ENCODE measurements at places on chromosomes 13 and 19.

- DNase-seq, result no peak
These were observed 23.8 kb downstream of the ATP11A start for GRCh38 chr13:112713517-112714253.

- no peak for DNase-seq
These were observed 927 bp downstream of the LPAR6 start for GRCh38 chr13:48411841-48412531.

GRCh38 chr13:31385540-31385939 lies 185.8 kb downstream of the B3GLCT start:
- DNase-seq, result no peak

DNA sequence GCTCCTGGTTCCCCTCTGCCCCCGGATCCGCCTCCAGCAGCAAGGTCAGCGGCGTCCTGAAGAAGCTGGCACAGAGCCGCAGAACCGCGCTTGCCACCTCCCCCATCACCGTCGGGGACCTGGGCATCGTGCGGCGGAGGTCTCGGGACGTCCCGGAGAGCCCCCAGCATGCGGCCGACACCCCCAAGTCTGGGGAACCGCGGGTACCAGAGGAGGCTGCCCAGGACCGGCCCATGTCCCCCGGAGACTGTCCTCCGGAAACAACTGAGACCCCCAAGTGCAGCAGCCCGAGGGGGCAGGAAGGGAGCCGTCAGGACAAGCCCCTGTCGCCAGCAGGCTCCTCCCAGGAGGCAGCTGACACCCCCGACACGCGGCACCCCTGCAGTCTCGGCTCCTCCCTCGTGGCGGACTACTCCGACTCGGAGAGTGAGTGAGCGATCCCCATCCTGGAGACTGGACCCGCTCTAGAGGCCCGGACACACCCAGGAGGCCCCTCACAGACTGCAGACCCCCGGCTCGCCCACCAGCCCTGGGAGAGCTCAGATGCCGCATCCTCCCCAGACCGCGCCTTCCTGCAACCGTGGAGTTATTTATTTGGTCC lies 1.6 kb upstream of the MRI1 start:
- DNase-seq, result no peak

GRCh38 chr13:53068585-53069520 lies 40.2 kb downstream of the OLFM4 start:
- no peak for DNase-seq

DNA sequence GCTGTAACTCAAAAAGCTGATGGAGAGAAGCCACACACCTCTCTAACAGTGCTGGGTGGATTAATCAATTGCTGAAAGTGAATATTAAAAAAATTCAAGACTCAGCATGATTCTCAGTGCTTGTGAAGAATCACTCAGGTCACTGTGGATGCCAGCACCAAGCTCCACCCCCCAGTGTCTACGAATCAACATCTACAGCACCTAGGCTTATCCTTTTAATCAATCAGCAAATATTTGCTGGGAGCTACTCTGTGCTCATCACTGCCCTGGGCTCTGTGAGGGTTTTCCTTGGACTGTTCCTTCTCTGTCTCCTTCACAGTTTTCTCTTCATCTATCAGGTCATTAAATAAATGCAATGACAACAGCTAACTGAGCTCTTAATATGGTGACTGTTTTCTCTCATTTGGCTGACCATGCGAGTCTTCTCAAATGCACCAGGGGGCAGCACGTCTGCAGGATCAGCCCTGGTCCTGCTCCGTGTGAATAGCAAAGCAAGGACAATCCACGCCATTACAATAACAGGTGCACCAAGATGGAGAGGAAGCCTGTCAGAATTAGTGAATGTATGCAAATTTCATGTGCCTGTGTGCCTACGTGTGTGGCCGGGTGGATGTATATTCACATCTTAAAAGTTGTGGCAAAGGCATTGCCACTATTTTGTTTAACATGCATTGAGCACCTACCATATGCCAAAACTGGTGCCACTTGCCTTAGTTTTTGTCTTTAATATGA lies 14.6 kb upstream of the C13orf42 start:
- DNase-seq, result peak; percentile 31

DNA sequence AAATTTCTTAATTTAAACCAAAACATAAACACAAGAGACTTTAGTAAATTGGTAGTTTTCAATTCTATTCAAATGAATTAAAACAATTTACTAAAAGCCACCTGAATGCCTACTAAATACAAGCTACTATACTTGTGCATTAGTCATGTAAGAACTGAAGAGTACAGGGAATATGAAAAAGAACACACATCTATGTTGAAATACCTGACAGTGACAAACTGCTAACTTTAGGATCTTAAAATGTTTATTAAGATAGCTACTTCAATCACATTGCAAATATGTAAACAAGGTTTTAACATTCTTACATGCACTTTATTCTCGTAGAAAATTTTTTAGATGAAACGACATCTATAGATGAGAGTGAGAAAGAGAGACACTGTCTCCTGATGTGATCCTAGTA lies 4.1 kb downstream of the SPRYD7 start:
- no peak for DNase-seq

GRCh38 chr19:44620667-44621066 lies 7.3 kb downstream of the IGSF23 start:
- DNase-seq, result no peak

DNA sequence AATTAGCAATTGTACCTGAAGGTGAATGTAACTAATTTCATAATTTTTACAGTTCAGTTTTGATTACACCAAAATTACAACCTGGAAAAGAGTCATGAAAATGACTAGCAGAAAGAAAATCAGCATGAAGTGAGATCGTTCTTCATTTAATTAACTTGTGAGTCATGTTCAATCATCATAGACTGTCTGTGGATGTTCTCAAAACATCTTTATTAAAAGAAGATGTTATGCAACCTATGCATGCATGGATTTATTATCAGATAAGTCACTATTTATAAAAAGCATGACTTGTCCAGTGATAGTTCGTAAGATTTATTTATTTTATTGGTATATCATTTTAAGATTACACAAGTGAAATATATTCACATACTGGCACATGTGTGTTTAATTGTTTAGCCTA lies 245.9 kb downstream of the ITGBL1 start:
- DNase-seq, result no peak

DNA sequence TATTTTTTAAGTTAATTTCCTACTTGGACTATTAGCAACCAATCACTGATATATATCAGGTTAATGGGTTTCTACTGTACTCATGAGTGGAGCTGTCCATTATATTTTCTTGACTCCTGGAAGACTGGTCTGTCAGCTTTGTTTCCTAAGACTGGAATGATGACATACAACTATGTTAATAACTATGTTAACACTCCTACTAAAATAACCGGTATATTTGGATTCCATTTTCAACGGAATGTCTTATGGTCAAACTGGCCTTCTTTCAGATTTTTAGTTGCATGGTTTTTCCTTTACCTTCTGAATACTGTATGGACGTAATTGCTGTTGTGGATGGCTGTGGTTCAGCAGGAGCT lies 45.8 kb upstream of the GPI start:
- no peak for DNase-seq

GRCh38 chr13:85717921-85718320 lies 81.3 kb downstream of the SLITRK6 start:
- DNase-seq, result no peak

- DNase-seq, result no peak
These were observed 39.5 kb upstream of the RPL21 start for GRCh38 chr13:27211771-27212364.

DNA sequence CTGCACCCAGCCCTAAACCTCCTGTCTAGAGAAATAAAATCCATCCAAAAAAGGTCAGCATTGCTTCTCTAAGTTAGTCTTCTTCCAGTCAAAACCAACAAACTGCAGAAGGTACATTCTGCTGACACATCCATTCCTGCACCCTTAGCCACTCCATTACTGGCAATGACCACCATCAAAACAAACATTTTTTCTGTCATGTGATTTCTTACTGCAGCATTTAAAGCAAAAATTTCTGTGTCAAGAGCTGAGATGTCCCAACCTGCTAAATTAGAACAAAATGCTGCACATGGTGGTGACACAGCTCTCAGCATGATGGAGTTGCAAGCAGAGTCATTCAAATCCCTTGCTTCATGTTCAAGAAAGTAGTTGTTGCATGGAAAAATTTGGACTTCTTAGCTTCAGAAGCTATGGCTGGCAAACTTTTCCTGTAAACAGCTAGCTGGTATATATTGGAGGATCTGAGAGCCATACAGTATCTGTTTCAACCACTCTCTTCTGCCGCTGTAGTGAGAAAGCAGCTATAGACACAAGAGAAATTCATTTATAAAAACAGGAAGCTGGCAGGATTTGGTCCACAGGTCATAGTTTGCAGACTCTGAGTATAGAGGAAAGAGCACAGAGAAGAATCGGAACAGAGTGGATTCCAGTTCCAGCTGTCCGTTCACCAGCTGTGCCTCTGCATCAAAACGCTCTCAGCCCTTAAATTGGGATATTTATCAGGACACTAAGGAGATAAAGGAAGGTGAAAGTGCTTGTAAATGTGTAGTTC lies 17.4 kb downstream of the RUBCNL start:
- DNase-seq, result no peak

DNA sequence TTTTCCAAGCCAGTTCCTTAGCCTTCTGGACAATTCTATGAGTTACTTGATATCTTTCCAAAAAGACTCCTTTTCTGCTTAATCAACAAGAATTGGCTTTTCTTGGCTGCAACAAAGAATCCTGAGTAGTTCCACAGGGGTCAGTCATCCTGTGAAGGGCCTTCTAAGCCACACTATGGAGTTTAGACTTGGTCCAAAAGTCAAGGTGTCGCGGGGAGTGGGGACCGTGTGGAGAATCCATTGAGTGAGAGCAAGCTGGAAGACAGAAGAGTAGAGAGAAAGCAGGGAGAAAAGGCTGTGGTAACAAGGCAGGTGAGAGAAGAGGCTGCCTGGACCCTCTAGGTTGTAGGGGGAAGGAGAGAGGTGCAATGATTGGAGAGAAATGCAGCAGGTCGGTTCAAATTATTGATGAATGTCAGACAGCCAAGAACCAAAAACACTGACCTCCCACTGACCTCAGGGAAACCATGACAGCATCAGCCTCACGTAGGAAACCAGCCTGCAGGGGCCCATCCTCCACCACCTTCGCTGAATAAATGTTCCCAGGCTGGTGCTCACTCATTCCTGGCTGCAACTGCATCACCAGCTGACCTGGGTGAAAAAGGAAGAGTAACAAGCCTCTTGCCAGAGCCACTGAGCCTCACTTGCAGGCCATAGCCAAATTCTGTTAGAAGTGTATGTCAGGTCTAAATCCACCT lies 7.1 kb upstream of the IFT88 start:
- no peak for DNase-seq

DNA sequence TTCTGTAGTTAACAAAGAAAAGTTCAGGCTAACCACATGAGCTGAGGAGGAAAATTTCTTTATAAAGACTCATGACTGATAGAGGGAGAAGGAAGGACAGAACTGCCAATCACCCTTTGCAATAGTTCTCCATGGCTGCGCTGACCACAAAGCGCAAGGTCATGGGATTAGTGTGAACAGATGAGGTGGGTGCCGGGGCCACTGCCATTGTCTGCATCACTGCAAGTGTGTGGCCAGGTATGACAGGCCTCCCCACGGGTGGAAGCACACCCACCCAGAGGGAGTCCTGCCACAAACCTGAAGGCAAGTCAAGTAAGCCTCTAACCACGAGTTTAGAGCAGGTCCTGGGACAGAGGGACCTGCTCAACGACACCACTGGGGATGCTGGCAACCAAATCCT lies 128.1 kb downstream of the TUBA3C start:
- DNase-seq, result no peak

DNA sequence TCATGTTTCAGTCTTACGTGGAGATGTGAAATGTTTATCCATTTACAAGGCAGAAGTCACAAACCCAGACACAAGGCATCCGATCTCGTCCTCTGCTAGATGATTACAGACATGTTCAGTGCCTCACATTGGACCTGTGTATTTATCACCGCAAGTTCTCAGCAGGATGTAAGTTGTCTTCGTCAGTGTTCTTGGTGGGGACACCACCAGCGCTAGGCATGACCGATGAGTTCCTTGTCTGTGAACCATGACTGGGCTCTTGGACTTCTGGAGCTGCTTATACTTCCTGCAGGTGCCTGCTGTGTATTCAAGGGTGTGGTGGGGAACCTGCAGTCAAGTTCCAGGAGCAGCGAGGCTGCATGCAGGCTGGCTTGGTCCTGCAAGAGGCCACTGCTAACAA lies 105.4 kb downstream of the URI1 start:
- DNase-seq, result no peak

- DNase-seq, result no peak
These were observed 824.0 kb downstream of the PCDH9 start for GRCh38 chr13:66405908-66406802.

- no peak for DNase-seq
These were observed 1437.9 kb downstream of the EFNB2 start for GRCh38 chr13:105097521-105097920.

- DNase-seq, result no peak
These were observed 14.3 kb downstream of the MARK4 start for GRCh38 chr19:45265375-45265774.

DNA sequence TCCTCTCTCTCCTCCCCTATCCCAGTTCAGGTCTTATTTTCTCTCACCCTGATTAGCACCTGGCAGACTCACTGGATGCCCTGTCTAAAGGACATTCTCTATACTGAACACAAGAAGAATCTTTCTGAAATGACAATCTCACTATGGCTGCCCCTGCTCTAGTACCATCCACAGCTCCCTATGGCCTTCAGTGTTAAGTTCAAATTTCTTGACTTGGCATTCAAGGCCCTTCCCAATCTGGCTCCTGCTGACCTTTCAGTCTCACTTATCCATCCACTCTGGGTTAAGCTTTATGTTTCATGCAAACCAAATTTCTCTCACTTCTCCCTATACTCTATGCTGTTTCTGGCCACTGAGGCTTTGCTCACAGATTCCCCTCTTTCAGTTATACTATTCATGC lies 34.2 kb downstream of the MBD3L1 start:
- DNase-seq, result no peak

GRCh38 chr19:36139120-36139472 lies 770 bp upstream of the CAPNS1 start:
- no peak for DNase-seq

- no peak for DNase-seq
These were observed 7.1 kb downstream of the MISP start for GRCh38 chr19:757811-758668.

GRCh38 chr19:55345818-55346724 lies 6.4 kb downstream of the KMT5C start:
- DNase-seq, result no peak

DNA sequence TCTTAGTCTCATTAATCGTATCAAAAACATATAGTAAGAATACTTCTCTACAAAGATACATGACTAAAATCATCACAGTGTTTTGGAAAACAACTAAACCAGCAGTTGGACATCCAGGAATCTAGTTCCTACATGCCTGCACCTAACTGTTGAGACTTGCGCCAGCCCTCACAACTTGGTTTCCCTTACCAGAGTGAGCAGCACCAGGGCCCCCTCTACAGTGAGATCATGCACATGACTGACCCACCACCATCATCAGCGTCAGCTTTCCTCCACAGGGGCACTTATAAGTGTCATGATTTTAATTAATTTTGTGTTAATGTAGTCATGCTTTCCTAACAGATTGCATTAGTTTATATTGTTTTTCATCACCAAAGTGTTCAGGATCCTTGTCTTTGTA lies 1322.0 kb downstream of the EFNB2 start:
- no peak for DNase-seq

GRCh38 chr19:22708983-22709382 lies 74.9 kb downstream of the ZNF492 start:
- DNase-seq, result no peak

GRCh38 chr19:11025445-11025844 lies 63.8 kb upstream of the LDLR start:
- DNase-seq, result no peak
